NCI-H187 treated with DMSO at 0.1 percent for 48 hours (cell line): ENCODE measurements at places on chromosomes 2 and 18.

GRCh38 chr18:59300676-59301285, 17.7 kb downstream of the CPLX4 start:
- DNase-seq = no peak

GRCh38 chr2:236173036-236173728, 5.0 kb upstream of the GBX2 start:
- no peak for DNase-seq

DNA sequence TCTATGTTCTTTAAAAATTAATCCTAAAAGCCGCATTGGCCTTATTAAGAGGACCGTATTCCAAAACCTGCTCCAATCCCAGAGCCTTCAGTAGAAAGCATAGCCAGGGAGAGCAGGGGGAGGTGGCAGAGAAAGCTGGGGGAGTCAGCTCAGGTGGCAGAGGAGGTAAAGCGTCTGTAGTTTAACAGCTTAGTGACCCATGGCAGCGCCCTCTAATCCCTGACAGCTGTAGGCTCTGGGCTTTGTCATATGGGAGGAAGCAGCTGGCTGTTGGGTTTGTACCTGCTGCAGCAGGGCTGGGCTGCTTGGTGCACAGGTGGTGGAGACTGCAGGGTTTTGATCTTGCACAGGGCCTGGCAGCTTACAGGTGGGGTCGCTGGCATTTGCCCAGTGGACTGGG, 50.6 kb downstream of the THNSL2 start:
- no peak for DNase-seq

DNA sequence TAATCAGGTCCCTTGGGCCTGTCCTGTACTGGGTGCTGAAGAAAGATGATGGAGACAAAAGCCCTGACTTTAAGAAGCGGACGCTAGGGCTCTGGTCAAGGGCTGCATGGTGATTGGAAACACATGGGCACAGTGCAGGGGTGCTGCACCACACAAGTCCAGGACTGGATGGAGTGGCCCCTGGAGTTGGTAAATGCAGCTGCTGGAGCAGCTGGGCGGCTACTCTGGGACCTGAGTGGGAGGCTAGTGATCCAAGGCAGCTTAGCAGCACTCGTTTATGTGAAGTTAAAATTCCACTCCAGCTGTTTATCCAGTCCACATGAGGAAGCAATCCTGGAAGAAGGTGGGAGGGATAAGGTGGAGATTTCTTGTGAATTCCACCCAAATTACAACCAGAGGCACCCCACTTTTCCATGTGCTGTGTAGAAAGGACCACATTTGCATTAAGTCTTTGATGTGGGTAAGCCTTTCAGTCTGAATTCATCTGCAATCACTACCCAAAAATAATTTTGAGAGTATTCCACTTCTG, 24.9 kb downstream of the MERTK start:
- no peak for DNase-seq

- no peak for DNase-seq
Observed at GRCh38 chr18:35337286-35337685, 6.9 kb downstream of the ZNF24 start.

GRCh38 chr2:24489465-24490180, 1.4 kb upstream of the NCOA1 start:
- peak; percentile 37 for DNase-seq

DNA sequence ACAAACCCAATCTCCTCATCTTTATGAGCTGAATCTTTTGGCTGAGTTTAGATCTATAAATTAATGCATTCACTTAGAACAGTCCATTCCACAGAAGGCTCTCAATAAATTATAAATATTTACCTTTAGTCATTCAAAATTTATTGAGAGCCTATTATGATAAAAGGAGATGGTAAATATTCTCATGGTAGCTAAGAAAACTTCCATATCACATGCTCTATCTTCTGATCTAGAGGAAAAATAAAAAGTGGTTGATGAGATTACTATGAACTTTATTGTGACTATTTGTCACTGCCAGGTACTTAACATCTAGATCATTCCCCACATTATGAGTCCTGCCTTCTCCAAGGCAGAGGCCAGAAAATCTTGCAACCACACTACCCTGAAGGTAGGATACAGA, 62.4 kb downstream of the L3MBTL4 start:
- DNase-seq = no peak

DNA sequence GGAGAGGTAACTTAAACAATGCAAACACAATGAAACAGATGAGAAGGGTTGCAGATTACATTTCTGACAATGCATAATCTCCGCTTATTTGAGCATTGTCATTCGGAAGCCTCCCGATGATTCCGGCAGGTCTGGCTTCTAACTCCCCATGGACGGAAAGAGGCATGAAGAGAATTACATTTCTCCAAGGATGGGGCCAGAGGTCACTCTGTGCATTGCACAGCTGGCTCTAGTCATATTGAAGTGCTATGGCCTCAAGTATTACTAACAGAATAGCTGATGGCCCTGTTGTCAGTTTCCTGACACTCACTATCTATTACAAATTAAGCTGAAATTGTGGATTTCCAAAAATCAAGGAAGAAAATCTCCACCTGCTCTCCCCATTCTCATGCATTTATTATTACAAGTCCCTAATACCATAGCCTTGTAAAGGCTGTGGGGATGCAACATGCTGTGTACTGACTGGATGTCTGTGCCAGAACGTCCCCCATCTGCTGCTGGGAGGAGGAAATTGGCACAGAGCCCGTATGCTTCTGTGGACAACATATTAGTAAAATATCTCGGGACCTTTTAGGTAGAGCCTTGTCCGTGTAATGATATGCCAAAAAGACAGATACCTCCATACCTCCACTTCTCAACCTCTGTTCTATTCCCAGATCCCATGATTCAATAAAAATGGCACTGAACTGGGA, 168.1 kb downstream of the SETBP1 start:
- DNase-seq = no peak

GRCh38 chr18:61169386-61169785, 163.8 kb upstream of the CDH20 start:
- no peak for DNase-seq

DNA sequence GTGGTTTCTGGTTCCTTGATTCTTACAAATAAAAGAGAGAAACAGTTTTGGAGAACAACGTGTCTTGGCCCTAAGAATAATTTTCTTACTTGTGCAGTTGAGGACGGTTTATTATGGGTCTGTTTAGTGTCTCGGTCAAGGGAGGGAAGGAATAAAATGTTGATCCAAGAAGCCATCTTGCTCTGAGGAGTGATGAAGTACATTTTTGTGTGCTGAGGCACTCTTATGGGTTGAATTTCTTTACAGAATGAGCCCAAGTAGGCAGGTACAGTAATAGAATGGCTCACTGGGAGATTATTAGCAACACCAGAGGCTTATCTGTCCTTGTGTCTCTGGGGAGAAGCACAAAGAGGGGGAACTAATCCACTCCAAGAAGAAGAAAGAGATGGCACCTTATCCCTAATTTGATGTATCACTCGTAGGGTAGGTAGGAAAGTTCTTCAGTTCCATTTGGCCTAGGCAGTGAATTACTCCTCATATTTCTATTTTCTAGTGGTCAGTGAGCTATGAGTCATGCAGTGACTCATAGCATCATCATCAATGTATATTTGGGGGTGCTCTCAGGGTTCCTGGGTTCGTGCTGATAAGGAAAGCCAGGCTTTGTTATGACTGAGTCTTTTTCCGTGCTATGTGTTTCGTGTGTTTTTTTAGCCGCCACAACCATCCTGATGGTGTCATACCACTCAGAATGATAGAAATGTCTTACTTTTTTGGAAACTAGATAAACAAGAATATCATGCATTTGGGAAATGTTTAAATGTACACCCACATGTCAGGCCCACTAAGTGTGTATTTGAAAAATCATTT, 250.1 kb upstream of the CTAGE1 start:
- DNase-seq = no peak

DNA sequence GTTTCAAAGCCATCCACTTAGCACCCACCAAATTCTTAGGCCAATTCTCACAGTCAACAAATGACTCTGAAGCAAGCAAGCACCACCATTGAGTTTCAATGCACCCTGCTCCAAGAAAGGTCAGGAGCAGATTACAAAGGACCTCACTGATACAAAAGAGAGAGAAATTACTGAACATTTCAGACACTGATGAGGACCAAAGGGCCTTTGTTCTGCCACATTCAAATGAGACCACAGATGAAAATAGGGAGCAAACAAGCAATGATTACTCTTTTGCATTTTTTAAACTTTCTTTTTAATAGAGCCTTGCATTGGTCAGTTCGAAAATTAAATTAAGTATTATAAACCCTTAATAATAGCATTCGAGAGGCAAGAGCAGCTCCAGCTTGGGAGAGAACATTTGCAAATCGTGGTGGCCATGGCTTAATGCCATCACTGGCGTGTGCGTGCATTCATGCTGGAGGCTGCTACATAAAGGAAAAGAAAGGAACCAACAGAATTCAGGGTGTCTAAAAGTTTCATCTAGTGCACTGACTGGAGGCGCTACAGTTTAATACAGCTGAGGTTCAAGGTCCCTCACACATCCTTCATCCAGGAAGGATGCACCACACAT, 87.5 kb downstream of the KLF7 start:
- no peak for DNase-seq

DNA sequence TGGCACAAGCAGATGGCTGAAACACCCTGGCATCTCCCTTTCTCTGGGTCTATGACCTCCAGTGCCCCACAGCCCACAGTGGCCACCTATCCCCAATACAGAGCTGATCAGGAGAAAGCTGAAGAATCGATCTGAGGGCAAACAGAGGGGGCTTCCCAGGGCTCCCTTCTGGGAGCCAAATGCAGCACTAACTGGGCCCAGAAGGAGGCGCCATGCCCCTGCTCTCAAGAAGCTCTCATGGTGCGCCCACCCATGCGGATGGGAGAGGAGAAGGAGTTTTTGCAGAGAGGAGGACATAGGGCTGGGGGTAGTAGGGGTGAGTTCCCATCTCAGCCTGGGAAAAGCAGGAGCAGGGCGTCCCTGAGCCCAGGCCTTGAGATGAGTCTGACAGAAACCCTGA, 787.3 kb upstream of the RAB6C start:
- DNase-seq = no peak

GRCh38 chr2:172510088-172510487, 45.8 kb upstream of the PDK1 start:
- no peak for DNase-seq

- DNase-seq = no peak
Observed at GRCh38 chr2:23734416-23734815, 192.5 kb downstream of the ATAD2B start.

DNA sequence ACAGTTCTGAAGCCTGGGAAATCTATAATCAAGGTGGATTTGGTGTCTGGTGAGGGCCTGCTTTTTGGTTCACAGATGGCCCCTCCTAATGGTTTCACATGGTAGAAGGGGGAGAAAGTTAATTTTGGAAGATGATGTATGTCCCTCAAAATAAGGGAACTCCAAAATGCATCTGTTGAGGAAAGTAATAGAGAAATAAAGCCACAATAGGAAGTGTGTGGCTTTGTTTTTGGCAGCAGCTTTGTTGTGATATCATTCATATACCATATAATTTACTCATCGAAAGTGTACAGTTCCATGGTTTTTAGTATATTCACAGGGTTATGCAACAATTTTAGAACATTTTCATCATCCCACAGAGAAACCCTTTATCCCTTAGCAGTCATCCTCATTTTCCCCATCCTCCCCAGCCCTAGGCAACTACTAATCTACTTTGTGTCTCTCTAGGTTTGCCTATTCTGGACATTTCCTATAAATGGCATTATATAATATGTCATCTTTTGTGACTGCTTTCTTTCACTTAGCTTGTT, 274.0 kb upstream of the FAM98A start:
- no peak for DNase-seq

DNA sequence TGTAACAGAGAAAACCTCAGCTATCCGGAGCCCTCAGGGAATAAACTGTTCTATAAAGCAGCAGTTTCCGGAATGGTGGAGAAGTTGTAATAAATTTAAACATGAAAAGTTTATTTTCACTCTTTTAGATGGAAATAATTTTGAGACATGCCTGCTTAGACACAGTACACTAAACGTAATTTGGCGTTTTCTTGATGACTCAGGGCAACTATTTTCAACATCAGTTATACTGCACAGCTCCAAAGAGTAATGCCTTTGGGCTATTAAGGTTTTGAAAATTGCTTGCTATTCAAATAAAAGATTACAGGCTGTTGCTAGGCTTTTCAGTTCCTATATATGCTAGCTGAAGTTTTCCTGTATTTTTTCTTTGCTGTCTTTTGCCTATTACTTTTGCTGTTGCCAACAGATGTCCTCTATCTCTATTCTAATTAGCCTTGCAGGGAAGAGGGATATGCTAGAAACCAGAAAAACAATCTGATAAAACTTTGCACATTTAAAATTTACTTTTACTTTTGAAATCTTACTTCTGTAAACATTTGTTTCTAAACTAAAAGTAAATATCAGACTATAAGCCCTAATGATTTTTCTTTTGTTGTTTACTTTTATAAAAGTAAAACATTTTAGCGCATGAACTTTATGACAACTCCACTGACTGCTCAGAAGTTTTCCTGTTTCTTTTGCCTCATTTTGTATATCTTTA, 113.4 kb upstream of the WDSUB1 start:
- DNase-seq = no peak

GRCh38 chr2:23669413-23670244, 257.3 kb downstream of the ATAD2B start:
- DNase-seq = no peak

GRCh38 chr18:75915941-75916623, 488.6 kb upstream of the SMIM21 start:
- no peak for DNase-seq

DNA sequence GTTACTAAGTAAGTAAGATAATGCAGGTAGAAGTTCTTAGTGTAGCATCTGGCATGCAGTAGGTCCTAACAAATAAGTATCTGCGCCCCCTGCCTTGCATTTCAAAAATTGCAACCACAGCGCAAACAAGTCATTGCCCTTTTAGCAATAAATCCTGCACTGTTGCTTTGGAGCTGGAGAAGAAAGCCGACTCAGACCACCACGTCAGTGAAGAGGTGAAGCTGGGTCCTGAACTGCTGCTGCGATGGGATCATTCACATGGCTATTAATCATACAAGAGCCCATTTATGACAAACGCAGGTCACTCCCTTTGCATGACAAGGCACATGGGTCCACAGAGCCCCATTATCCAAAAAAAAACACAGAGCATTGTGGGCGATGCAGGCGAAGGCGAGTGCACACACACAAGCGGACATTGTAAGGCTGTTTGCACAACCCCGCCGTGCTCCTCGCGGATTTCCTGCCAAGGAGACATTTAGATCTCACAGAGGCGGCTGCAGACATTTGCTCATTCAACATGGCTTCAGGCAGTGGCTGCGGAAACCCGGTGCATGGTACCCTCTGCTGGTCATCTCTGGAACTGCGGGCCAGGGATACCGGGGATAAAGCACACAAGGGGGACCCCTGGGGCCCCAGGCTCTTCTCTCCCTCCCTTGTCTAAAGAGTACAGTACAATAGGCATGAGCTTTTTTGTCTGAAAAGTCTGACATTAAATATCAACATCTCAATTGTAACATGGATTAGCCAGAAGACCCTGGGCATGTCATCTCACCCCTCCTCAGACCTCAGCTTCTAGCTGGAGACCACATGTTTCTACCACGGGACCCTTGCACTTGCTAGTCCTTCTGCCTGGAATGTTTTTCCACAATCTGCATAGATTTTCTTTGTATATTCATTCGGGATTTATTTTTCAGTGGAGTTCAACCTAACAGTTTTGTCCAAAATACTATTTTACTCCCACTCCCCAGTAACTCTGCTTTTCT, 56.7 kb downstream of the CYRIA start:
- DNase-seq = peak; percentile 78
